Stimulated activated CD4-positive, alpha-beta T cell treated with anti-CD3 and anti-CD28 coated beads, Interleukin-12 subunit alpha, Interleukin-12 subunit beta, amount 100 ng/mL, for 24 hours (primary cell): ENCODE measurements at places on chromosomes 11 and 22.

DNA sequence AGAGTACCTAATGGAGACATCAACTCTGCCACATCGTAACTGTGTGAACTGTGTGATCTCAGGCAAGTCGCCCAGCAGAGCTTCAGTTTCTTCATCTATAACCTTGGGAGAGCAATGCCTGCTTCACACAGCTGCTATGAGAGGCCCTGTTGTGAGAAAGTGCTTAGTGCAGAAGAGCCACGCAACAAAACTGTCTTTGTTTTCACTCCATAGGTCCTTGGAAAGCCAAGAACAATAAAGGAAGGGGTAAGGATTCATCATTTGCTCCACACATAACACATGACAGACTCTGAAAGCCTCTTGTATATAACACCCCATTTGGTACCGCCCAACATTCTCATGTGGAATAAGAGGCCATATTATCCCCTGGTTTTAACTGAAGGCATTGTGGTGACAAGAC lies 231.9 kb upstream of the ISX start:
- no peak for DNase-seq

GRCh38 chr11:34789196-34789834 lies 126.9 kb downstream of the APIP start:
- DNase-seq: no peak

- no peak for DNase-seq
Observed at GRCh38 chr11:67286621-67287333, 2.3 kb upstream of the ANKRD13D start.

- no peak for DNase-seq
Observed at GRCh38 chr11:108009497-108010370, 1.0 kb downstream of the CUL5 start.

- DNase-seq: no peak
Observed at GRCh38 chr11:95699631-95700470, 89.7 kb downstream of the FAM76B start.

- DNase-seq: no peak
Observed at GRCh38 chr22:30017375-30018223, 62.7 kb upstream of the HORMAD2 start.

DNA sequence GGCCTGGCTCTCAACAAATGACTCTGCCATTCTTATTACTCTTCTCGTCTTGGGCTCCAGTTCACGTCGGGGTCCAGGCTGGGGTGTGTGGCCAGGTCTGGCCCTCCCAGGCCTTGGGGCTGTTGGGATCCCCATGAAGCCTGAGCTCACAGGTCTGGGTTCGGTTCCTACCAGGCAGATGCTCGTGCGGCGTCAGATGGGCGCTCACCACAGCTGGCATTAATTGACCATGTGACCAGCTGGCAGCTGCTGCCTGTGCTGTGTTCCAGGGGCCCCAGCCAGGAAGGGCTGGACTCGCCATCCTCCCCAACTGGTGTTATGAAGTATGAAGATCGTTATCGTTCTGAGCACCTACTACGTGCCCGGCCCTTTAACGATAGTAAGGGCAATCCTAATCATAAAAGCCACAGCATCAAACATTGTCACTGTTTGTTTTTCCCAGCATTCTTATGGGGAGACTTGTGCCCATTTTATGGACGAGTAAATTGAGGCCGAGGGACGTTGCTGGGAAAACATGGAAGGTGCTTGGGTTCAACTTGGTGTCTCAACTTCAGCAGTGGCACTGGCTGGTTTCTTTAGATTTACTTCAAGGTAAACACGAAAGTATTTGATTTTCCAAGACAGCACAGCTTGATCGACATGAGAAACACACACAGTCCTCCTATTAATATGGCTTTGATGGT lies 26.8 kb upstream of the CACNG2 start:
- no peak for DNase-seq

DNA sequence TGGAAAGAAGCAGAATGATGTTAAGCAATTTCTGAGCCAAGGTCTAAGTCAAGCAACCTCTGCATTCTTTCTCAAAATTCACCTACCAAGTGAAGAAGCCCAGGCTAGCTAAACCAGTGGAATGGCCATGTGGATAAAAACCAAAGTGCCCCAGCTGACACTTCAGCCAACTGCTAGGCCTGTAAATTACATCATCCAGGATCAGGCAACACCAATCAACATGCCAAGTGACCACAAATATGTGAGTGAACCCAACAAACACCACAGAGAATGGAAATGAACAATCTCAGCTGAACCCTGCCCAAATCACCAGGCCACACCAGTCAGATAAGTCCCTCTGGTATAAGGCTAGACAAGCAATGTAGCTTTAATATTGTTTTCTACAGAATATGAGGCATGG lies 25.1 kb upstream of the FJX1 start:
- DNase-seq: no peak

- DNase-seq: no peak
Observed at GRCh38 chr11:66971488-66971887, 3.6 kb upstream of the C11orf86 start.

- no peak for DNase-seq
Observed at GRCh38 chr11:45405916-45406670, 120.0 kb upstream of the SYT13 start.

DNA sequence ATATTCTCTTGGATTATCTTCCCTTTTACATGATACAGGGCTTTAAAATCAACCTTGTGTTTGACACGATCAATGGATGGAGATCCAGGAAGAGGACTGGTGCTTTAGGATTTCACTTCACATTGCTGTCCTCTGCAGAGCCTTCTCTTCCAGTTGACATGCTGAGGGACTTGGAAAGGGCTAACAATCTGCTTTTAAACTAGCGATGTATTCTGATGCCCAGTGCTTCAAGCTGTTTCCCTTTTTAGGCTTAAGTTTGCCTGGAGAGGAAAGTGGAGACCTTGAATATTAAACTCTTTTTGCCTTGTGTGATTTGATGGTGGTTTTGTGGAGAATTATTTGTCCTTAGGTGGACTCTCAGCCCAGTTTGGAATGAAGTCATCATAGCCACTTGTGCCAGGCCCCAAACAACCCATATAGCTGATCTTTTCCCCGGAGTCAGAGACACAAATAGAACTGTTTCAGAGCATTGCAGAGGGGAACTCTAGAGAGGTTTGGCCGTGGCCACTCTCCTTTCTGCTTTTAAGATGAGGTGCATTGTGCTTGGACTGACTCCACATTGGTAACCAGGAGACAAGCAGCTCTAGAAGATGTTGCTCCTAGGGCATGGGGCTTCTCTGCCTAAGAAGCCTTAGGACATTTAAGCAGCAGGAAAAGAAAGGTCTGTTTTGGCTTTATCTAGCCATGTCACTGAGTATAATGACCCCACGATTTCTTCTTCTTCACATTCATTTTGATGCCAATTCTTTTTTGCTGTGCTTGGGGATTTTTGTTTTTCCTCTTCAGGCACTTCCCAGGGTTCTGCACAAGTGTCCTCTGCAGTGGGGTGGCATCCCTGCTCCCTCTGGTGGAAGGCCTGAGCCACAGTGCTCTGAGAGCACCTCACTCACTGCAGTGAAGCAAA lies 152.8 kb downstream of the NCAM1 start:
- DNase-seq: no peak

DNA sequence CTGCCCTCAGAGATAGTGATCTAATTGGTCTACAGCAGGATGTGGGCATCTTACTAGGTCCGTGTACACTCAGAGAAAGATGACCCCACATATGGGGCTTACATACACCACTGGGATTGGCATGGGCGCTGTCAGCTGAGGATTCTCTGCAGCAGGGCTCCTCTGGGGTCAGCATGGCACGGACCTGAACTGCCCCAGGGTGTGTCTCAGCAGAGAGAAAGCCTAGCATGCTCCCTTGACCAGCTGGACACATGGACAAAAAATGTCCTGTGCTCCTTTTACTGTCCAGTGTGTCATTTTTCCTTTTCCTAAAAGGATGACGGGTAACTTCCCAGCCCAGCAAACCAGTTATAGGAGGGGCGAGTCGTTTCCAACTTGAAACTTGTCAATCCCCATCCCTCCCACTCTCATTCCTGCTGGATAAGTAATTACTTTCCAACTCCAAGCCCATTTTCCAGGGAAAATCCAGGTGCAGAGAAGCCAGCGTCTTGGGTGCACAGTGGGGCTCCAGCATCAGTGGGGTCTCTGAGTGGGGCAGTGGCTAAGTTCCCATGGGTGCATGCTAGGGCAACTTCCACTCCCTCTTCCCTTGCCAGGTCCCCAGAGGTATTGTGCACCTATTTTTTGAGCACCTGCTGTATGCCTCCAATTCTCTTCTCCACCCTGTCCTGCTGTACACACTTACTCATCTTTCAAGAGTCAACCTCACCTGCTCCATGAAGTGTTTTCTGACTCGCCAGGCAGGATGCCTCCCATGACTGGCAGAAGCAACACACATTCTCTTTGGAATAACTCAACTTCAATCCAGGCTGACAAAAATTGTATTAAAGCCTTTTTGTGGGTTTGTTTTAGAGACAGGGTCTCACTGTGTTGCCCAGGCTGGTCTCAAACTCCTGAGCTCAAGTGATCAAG lies 5.0 kb downstream of the VSTM5 start:
- no peak for DNase-seq

- no peak for DNase-seq
Observed at GRCh38 chr11:50423208-50423607, 390.5 kb downstream of the OR4C45 start.

DNA sequence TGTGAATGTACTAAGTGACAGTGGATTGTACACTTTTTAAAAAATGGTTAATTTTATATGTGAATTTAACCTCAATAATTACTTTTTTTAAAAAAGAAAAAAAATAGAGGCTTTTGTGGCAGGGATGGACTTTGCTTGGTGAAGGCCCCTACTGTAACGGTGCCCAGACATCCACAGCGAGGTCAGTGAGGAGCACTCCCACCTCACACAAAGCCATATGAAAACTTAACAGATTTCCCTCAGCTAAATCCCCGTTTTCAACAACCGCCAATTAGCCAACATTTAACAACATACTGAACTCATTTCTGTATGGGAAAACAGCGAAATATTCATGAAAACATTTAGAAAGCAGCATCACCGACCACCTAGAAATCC lies 642 bp upstream of the C11orf58 start:
- no peak for DNase-seq

- DNase-seq: peak; percentile 24
Observed at GRCh38 chr11:10366568-10367331, 61.9 kb downstream of the ADM start.

DNA sequence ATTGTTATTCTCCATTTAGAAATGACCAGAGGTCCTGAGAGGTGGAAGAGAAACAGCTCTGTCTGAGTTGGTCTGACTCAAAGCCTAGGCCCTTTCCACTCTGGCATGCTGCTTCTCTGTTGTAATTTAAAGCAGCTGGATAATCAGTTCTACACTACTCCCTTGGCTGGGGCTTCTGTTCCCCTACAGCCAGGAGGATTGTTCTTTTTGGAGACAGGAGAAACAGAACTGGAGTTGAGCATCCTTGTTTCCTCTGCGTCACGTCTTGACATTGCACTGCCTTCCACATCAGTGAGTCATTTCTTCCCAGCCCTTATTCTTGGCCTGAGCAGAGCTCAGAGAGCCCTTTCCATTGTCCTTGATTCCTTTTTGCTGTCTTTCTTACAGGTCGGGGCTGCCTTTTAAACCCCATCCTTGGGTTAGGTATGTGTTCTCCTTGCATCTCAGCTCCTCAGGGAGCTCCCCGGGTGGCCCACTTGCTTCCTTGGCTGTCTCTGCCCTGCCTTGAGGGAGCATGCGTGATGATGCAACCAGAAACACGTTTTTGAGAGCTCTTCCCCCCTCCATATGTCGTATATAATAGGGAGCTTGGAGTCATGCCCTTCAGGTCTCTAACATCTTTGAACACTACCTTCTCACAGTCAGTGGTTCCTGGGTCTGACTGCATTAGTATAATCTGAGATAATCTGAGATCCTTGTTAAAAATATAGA lies 35.7 kb downstream of the CYB5R2 start:
- no peak for DNase-seq

- DNase-seq: no peak
Observed at GRCh38 chr11:77203901-77204753, 76.1 kb downstream of the MYO7A start.

GRCh38 chr11:112961146-112961668 lies at the start of gene NCAM1:
Gene NCAM1, plus strand, starts transcription at chr11:112961420.
- no peak for DNase-seq
